Stimulated activated CD8-positive, alpha-beta memory T cell treated with anti-CD3 and anti-CD28 coated beads, Interleukin-2, amount 100 ng/mL, for 1 hour (primary cell): ENCODE measurements at places on chromosomes 2 and 18.

DNA sequence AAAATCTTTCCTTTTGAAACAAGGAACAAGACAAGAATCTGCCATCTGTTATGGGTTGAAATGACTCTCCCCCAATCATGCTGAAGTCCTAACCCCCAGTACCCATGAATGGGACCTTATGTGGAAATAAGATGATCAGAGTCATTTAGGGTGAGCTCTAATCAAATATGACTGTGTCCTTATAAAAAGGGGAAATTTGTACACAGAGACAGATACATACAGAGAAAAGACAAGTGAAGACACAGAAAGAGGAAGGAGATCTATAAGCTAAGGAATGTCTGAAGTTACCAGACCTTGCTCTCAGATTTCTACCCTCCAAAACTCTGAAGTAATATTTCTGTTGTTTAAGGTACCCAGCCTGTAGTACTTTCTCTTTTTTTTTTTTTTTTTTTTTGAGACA is 15.7 kb downstream of the TGFBRAP1 start:
- DNase-seq: no peak

DNA sequence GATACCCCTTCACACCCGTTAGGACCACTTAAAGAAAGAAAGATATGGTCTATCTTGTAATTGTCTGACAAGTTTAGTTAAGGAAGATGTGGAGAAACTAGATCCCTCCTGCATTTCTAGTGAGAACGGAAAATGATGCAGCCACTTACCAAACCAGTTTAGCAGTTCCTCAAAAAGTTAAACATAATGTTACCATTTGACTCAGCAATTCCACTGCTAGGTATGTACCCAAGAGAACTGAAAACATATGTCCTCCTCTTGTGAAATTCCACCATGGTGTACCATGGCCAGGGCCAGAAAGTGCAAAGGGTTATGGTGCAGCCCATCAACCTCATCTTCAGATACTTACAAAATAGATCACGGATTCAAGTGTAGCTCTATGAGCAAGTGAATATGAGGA is 79.0 kb upstream of the ID2 start:
- DNase-seq: no peak

DNA sequence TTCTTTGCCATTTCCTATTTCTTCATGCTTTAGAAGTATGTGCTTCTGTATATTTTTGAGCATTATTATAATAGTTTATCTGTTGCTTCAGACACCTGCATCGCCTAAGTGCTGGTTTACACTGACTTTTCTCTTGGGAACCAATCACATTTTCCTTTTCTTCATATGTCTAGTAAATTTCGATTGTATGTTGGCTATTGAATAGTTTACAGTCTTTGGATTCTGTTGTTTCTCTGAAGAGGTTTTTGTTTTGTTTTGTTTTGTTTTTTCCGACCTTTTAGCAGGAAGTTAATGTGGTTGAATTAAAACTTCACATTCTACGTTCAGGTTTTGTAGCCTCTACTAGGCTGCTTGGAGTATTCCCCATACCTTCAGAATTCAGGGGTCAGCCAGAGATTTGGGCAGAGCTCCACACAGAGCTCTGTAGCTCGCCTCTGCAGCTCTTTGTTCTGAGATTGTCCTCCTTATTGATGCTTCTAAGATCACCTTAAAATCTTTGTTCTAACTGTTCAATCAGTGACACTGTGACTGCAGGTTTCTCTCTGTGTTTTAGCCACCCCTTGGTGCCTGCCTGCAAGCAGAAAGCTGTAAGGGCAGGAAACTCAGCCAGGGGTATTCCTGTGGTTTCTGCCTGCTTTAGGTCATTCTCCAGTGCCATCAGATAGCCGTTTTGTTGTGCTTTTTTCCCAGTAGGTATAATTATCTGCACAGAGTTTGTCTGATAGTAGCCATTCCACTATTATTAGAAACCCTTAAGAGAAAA is 83.4 kb downstream of the FAM168B start:
- DNase-seq: no peak

DNA sequence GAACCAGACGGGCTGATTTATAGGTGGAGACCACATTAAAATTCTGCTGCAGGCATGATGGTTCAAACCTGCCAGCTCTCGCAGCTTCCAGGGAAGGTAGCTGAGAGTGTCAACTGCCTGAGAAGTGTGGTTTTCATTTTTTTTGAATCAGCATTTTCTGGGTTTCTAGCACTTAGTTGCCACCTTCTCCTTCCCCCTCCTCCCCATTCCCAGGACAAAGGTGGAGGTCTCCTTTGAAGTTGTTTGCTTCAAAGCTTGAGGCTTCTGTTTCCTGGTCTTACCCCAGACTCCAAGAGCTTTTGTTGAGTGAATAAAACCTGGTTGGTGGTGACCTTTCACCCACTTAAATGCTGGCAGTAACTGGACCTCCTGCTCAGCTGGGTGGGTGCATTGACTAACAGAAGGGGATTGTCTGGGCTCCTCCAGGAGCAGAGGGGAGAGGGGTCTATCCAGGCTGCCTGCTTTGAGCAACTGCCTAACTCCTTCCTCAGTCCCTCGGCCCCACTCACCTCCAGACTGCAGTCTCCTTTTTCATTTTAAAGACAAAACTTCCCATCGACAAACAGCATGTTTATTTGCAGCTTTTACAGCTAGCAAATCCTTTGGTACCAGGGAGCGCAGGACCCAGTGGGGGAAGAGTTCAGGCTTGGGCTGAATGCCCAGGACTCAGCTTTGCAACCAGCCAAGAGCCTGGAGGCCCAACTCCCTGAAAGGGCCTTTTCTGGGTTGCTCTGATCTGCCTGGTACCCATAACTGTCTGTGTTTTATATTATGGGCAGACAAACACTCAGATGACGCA is 3.5 kb downstream of the RHOB start:
- DNase-seq: no peak

DNA sequence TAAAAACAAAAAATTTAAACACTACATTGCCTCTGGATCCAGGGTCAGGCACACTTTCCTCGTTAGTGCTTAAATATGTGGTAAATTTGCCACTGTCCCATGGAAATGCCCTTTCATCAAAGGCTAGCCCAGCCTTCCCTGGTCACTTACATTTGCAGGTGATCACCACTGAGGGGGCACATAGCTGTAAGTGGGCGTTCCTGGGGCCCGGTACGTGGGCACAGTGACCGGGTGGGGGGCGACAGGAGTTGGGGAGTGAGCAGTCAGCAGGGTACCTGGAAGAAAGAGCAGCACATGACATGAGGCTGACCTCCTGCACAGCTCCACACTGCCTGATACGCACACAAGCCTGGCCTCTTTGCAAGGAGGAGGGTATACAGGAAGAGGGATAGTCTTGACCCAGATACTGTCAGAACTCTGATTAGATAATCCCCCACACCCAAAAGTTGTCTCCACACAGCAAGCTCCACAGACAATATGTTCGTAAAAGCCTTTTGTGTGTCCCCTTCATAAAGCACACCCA is 40.5 kb downstream of the FAM168B start:
- DNase-seq: no peak

GRCh38 chr2:220499225-220499624 is 871.8 kb downstream of the SLC4A3 start:
- no peak for DNase-seq

DNA sequence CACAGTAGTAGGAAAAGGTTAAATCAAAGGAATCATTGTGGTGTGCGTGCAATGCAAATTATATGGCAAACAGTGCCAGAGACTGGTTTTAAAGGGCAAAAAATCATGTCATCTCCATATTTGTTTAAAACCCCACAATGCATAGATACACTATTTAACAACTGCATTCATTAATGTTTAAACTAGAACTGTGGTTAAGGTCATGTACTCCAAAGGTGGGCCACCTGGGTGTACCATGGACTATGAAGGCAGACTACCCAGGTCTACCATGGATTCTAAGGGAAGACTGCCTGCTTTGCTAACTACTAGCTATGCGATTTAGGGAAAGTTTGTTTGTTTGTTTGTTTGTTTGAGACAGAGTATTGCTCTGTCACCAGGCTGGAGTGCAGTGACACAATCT is 356.3 kb downstream of the ZEB2 start:
- no peak for DNase-seq

DNA sequence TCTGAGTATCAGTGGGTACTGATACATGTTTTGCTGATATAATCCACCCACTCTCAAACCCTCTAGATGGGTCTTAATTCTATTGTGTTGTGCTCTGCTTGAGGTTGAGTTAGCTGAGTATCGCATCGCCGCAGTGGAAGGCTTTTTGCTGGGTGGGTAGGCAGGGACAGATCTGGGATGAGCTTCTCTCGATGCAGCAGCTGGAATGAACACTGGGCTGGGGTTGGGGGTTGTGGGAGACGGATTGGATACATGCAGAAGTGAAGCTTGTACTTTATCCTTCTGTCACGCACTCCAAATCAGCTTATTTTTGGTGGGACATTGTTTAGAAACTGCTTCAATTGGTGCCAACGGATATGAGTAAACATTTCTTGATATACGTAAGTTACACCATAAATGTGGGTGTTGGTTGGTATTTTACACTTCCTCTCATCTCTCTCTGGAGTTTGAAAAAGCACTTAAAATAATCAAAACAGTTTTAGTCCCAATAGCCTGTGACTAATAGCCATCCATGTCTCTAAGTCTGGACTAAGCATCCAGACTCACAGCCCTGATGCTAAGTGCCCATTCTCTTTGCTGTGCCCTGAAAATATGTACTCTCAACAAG is 107.1 kb downstream of the POLE4 start:
- DNase-seq: no peak

DNA sequence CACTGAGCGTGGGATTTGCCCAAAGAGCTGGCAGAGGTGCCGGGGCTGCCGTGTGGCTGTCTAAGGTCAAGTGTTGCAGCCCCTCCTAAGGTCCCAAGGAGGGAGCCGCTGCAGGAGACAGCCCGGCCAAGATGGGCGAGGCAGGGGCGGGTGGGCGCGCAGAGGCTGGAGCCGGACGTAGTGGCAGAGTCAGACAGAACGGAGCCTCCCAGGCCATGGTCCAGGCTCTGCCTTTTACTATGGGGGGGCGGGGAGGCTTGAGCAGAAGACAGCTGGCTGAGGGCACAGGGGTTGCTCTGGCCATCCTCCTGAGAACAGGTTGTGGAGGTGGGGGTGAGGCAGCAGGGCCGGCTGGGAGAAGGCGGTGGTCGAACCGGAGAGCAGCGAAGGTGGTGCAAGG is 27.5 kb upstream of the PRLH start:
- DNase-seq: no peak

GRCh38 chr2:138267161-138267901 is 234.2 kb upstream of the SPOPL start:
- no peak for DNase-seq

GRCh38 chr2:171889808-171890207 is 4.2 kb downstream of the SLC25A12 start:
- no peak for DNase-seq

DNA sequence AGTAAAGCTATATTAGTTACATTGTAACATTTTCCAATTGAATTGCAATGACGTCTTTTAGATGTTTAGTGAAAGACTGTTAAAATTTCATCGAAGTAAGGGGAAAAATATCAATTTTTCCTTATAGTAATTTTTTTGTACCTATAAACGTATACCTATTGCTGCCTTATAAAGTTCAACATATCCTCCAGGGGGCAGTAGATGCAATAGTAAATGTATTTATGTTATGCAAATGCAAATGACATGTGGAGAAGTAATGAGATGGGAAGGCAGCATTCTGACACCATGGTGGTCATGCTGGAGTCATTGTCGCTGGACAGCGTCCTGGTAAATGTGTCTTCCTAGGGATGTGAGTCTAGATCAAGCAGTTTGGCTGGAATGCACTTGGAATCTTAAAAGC is 38.7 kb downstream of the MSTN start:
- DNase-seq: no peak

- DNase-seq: no peak
Observed at GRCh38 chr2:68475110-68475509, 7.7 kb downstream of the APLF start.

DNA sequence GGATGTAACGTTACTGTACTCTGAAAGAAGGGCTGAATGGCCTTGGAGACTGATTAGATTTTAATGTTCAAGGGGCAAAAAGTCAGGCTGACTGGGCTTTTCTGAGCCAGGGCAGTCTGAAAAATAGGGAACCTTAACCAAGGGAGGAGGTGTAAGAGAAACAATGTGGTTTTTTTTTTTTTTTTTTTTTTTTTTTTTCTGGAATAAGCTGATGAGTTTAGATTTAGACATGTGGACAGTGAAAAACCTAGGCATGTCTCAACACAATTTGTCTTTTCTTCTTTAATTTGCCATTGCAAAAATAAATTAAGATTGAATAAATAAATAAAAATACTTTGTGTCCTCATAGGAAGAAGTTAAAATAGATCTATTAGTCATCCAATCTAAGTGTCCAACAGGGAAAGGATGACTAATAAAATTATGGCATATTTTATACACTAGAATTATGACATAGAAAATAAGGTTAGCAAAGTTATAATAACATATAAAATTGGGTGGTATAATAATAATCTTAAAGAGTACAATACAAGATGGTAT is 237.6 kb upstream of the TRIB2 start:
- no peak for DNase-seq

GRCh38 chr18:57445488-57446319 is 10.5 kb downstream of the ONECUT2 start:
- no peak for DNase-seq

GRCh38 chr2:207532676-207533075 is 2.9 kb downstream of the CREB1 start:
- DNase-seq: no peak

DNA sequence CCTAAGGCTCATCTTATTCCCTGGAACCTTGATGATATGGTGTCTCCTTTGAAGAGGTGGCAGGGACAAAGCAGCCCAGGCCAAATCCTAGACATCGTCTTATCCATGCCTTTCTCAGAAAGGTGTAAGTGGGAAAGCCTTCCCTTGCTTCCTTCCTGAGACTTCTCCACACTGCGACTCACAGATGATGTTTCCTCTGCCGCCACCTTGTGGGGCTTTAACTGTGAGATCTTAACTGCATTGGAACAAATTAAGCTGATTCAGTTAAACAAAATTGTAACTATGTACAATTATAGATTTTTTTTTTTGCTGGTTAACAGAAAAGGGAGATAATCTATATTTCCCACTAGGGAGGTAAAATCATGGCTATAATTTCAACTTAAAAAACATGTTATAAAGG is 10.0 kb upstream of the GCA start:
- no peak for DNase-seq

- DNase-seq: no peak
Observed at GRCh38 chr2:101815739-101816391, 118.4 kb downstream of the MAP4K4 start.

DNA sequence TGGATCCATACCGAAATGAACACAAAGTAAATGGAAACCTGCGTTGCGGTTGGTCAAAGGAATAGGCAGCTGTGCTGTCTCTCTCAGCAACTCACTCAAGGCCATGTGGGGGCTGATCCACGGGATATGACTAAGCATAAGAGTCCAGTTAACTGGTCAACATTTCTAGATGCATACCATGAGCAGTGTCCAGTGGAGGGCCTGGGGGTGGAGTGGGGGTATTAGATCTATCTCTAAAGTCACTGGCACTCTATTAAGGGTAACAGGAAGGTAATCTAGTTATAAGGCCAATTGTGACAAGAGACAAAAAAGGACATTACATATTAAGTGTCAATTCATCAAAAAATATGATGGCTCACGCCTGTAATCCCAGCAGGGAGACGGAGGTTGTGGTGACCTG is 136.8 kb downstream of the TTC32 start:
- no peak for DNase-seq
